ENCODE measurements at places on chromosomes 5 and 9. TPM values are rescaled to one million over a fixed set of nuclear protein-coding genes. Genes with fewer than 3 reads are reported as not detected.

LPCAT1 gene
- 22.2 TPM for polyA plus RNA-seq

DNAH5 gene
- polyA plus RNA-seq = 1.5 TPM

DNA sequence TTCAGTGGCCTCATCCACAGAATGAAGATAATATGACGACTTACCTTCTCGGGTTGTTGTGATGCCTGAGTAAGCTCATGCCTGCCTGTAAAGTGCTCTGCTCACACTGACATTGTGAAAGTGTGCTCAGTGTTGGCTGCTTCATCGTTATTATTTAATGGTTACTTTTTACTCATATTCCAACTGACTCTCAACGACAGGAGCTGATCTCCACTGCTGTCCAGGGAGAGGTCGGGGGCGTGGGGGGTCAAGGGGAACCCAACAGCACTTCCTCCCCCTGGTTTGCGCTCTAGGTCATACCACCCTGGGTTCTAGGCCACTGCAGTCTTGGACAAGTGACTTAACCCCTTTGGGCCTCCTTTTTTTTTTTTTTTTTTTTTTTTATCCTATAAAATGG lies 52.9 kb upstream of the ANGPTL2 start:
- no peak for DNase-seq

- DNase-seq = no peak
These were observed 8.2 kb upstream of the NIPAL4 start for GRCh38 chr5:157451806-157452205.

DNA sequence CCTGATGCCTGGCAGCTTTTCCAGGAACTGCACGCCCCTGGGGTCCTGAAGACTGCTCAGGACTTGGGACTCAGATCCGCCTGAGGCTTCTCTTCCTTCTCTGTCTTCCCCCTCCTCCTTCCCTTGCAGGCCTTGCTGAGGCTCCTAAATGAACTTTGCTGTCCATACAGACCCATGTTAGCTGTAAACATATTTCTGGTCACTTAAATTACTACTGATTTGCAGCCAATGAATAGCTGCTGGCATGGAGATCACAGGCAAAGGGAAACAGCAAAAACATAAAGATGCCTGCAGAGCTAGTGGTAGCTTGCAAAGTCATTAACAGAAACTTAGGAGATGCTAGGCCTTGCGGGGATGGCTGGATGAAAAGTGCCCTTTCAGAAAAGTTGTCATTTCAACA lies 261.9 kb downstream of the GADD45G start:
- DNase-seq = no peak
